ENCODE measurements at places on chromosomes 16 and 17.

- DNase-seq = no peak
These were observed 46.9 kb downstream of the HELZ start for GRCh38 chr17:67198131-67198530.

DNA sequence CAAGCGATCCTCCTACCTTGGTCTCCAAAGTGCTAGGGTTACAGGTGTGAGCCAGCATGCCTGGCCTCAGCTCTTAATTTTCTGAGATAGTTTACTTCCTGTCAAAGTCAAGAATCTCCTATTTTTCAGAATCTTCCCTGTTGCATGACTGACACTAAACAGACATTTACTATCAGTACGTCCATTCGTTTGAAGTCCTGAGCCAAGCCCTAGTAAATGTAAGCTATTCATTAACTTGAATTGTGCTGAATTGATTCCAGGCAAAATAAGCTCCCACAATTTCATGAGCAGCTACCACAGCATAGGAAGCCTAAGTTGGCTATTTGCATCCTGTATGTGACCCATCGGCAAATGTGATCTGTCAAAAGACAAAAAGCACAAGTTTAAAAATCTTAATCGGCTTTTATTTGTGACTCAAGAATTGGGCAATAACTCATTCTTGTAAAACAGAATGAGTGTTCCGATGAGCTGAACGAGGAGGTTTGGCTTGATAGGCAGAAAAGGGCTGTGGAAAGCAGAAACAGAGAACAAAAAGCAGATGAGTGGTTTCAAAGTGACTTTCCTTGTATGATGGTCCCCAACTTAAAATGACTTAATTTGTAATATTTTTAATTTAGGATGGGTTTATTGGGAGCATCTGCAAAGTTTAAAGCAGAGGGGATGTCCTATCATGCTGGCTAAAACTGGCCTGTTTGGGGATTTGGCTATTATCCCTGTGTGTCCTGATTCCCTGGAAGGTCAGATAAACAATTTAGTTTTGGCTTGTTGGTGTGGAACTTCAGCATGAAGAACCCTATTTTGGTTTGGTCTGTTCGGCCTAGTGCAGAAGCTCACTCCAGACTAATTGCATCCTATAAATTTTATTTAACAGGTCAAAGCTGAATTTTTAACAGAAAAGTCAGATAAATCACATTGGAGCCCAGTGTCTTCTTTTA is 14.2 kb downstream of the RNF112 start:
- DNase-seq = no peak

DNA sequence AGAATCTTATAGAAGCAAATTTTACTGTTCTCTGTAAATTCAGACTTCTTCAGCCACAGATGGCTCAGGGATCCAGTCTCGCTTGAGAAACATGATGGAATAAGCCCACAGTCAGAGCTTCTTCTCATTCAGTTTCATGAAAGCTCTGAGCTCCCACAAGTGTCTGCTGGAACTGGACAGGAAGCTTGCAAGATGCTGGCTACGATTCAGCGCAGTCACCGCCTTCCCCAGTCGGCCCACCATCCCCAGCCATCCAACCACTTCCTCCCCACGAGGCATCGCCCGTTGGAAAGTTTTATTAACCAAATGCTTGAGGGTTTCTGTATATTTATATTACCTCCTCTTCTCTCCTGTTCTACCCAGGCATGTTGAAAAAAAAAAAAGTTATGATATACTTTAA is 171.7 kb downstream of the ZFHX3 start:
- no peak for DNase-seq

GRCh38 chr16:1057252-1057932 is 15.2 kb upstream of the SSTR5 start:
- peak; percentile 85 for DNase-seq

DNA sequence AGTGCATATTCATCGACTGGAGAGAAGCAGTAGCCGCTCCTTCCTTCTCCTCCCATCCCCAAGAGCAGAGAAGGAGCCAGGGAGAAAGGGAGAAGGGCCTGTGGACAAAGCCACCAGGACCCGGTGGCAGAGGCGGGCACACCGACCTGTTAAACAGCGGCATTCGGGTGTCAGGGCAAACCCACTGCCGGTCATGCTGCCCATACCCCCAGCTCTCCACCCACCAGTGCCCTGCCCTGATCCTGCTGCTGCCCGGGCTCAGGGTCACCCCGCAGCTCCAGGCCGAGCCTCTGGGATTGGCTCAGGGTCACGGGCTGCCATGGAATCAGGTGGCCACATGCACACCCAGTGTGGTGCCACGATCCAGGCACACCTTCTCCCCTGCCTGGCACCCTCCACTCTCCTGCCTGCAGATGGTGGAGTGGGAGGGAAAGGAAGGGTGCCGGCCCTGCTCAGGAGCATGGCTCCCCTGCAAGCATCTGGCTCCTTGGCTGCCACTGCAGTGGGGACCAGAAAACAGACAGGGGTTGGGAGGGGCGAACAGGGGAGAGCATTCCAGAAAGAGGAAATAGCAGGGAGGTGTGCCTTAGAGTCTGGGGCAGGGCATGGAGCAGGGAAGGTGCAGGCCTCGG is 18.3 kb upstream of the RASD1 start:
- no peak for DNase-seq

DNA sequence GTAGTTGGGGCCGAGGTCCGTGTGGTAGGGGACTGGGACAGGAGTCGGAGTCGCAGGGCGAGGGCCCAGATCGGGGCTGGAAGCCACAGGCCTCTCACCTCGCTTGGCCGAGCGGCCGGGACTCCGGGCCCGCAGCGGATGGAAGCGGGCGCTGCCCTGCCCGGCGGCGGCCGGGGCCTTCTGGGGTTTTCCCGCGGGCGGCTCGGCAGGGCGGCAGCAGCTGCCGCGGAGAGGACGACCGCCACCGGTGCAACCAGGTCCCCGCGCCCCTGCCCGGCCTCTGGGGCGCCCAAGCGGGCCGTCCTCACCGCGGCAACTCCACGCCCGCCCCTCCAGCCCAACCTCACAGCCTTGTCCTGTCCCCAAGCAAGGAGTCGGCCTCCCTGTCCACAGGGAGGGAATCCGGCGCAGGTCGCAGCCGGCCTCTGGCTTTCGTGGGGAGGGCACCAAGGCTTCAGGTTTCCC is 15.6 kb upstream of the UTP6 start:
- DNase-seq = no peak
